Naive B cell (primary cell): ENCODE measurements at places on chromosomes 12 and 14.

DNA sequence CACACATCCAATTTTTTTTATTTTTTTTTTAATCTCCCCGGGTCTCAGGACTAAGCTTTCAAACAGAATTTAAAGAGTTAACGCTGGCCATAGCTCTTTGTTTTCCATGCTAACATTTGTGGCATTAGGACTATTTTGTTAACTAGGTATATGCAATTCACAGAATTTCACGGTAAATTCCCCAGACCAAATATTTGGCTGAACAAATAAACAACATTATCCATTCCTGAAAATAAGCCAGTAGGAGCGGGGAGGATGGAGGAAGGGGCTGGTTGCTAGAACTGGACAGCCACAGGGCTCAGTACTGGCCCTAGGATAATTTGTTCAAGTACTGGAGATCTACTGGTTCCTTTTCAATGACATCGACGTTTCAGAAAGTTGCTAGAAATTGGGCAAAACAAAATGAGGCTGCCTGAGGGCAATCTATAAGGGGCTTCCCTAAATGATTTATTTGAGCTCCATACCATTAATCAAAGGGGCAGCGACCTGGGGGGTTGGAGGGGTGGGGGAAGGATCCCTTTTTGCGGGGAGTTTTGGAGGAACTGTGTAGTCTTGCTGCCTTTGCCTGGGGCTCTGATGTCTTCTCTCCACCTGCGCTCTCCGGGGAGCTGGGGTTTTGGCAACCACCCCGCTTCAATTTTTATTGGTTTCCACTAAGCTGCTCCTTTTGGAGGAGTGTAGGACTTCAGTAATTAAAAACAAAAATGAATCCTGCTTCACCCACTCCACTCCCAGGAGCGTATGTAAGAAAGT is 9.0 kb downstream of the BMP4 start:
- H3K36me3 ChIP-seq = no peaks in the 10 kb centered on the region
- H3K4me1 ChIP-seq = no peaks in the 10 kb centered on the region
- no peak overlapping the region for H3K27ac ChIP-seq
- DNase-seq = no peak
- H3K4me3 ChIP-seq = no peak overlapping the region

GRCh38 chr12:81300454-81300853 is 222.6 kb downstream of the ACSS3 start:
- H3K4me1 ChIP-seq = no peaks in the 10 kb centered on the region
- DNase-seq = no peak
- no peaks in the 10 kb centered on the region for H3K27me3 ChIP-seq
- H3K4me3 ChIP-seq = no peak overlapping the region
- H3K36me3 ChIP-seq = no peaks in the 10 kb centered on the region

- no peaks in the 10 kb centered on the region for H3K4me1 ChIP-seq
- no peak for DNase-seq
- H3K4me3 ChIP-seq = no peak overlapping the region
- no peaks in the 10 kb centered on the region for H3K36me3 ChIP-seq
- no peak overlapping the region for H3K27ac ChIP-seq
Observed at GRCh38 chr12:42862055-42862454, 272.5 kb upstream of the PRICKLE1 start.

DNA sequence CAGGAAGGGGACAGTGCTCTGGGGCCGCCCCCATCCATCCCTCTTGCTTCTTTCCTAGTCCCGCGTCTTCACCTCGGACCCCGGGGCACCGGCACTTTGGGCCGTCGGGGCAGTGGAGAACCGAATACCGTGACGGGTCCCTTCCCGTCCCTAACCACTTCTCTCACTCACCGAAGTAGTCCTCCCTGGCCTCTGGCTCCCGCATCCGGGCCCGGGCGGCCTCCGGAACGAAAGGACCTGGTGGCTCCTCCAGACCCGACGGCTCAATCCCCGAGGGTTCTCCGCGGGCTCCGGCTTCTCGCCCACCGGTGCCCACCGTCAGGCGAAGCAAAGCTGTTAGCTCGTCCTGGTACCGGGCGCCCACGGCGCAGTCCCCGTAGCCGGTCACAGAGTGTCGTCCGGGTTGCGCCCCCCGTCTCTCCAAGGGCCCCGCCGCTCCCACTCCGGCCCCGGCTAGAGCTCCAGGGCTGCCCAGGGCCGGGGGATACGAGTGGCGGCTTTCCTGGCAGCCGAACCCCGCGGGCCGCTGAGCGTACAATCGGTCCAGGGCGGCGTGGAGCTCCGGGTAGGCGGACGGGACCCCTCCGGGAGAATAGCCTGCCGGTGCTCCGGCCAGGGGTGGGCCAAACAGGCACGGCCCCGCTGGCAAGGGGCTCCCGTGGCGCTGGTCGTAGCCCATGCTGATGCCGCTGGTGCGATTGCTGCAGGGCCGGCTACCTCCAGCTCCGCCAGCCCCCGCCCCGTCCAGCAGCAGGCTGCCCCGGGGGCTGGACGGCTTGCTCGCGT is 1.1 kb downstream of the AJUBA start:
- no peak overlapping the region for H3K4me3 ChIP-seq
- peaks cover 14% of the 10 kb centered on the region for H3K27me3 ChIP-seq
- peak; percentile 15 for DNase-seq
- no peaks in the 10 kb centered on the region for H3K36me3 ChIP-seq

- peaks cover 51% of the 10 kb centered on the region for H3K4me1 ChIP-seq
- DNase-seq = no peak
- no peaks in the 10 kb centered on the region for H3K36me3 ChIP-seq
- no peak overlapping the region for H3K4me3 ChIP-seq
- no peak overlapping the region for H3K27ac ChIP-seq
Observed at GRCh38 chr14:70934084-70934483, 26.8 kb downstream of the PCNX1 start.

GRCh38 chr14:33611405-33612196 is 339.3 kb downstream of the EGLN3 start:
- H3K4me3 ChIP-seq = no peak overlapping the region
- H3K27ac ChIP-seq = no peak overlapping the region
- no peaks in the 10 kb centered on the region for H3K36me3 ChIP-seq
- no peaks in the 10 kb centered on the region for H3K4me1 ChIP-seq
- H3K27me3 ChIP-seq = no peaks in the 10 kb centered on the region

DNA sequence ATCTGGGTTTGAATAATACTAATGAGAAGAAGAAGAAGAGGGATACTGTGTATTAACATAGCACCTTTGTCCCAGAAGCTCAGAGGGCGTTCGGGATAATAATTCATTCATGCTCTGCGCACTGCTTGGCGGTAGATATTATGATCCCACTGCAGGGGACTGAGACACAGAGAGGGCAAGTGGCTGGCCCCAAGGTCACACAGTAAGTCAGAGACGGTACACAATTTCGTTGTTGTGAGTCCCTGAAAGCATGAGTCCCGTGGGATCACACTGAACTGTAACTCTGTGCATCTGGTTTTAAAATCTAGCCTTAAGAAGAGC is 47.9 kb upstream of the PARP11 start:
- H3K27ac ChIP-seq = no peak overlapping the region
- no peaks in the 10 kb centered on the region for H3K4me1 ChIP-seq
- peaks cover 9% of the 10 kb centered on the region for H3K27me3 ChIP-seq

DNA sequence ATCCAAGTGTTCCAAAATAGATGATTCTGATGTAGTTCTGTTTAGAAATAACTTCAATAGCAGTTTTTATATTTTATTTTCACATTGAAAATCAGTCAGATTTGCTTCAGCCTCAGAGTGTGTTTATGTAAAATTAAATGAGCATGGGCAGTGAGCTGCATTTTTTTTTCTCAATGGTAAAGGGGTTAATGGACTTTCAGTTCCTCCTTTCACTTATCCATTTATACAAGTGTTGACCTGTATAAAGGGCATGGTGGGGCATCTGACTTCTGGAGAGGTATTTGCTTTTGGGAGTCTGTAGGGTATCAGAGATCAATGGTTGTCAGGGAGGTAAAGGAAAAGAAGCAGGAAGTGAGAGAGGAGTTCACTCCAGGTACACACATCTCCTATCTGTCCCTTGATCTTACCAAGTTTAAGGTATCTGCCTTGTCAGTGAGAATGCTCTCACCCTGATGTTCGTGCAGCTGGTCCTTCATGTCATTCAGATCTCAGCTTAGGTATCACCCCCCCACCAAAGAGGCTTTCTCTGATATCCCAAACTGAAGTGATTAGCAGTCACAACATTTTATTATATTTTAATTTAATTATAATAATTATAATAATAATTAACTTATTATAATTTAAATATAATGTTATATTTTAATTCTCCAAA is 181.6 kb upstream of the LMNTD1 start:
- no peaks in the 10 kb centered on the region for H3K27me3 ChIP-seq
- peaks cover 6% of the 10 kb centered on the region for H3K36me3 ChIP-seq
- no peak overlapping the region for H3K4me3 ChIP-seq
- H3K27ac ChIP-seq = no peak overlapping the region
- no peak for DNase-seq
